ENCODE measurements at places on chromosomes 7 and 10. TPM values are rescaled to one million over a fixed set of nuclear protein-coding genes. Genes with fewer than 3 reads are reported as not detected.

DNA sequence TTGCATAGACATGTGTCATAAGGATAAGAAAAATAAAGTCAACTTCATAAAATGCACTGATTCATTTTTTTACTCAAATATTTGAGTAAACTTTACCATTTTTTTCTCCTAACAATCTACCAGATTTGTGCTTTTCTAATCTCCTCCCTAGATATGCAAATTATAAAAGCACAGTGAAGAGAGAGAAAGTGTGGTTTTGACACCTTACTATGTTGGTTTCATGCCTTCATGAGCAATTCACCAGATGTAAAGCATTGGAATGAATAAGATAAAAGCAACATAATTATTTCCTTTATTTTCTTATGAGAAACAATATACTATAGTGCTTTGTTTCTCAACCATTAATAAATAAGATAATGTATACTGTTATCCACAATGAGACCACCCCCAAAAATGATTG is 432.5 kb upstream of the PCDH15 start:
- H3K36me3 ChIP-seq, result no peaks in the 10 kb centered on the region
- no peak overlapping the region for H3K27ac ChIP-seq
- no peaks in the 10 kb centered on the region for H3K27me3 ChIP-seq
- H3K4me1 ChIP-seq, result 0 out of 2 replicates have a peak, but pooled peaks cover 5% of the 10 kb centered on the region
- no peak for DNase-seq

DNA sequence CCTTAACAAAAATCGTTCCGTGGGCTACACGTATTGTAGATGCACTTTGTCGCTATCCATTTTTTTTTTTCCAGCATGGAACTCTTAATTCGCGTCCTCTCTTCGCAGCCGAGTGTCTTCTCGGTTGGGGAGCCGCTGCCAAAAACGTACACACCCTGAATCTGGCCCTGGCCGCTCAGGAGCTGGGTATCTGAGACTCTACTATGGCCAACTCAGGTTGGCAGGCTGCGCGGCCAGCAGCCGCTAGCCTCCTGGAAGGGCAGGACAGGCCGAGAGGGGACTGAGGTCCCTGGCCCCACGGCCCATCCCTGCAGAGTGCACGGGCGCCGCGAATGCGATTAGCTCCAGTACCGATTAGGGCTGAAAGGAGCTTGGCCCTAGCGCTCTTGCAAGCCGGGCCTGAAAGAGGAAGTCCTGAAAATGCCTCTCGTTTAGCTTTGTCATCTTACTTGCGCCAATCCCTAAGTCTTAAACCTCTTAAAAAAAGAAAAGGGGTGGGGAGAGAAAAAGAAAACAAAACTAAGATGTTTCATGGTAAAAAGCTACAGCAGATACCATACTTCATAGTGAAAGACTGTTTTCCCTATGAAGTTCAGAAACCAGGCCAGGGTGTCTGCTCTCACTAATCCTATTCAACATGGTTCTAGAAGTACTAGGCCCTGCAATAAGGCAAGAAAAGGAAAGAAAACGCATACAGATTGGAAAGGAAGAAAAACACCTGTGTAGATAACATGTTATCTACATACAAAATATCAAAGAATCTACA is 113.2 kb upstream of the RHEB start:
- H3K27ac ChIP-seq, result peak overlapping the region; percentile 82
- DNase-seq, result peak; percentile 56
- H3K27me3 ChIP-seq, result peaks cover 33% of the 10 kb centered on the region
- peak overlapping the region; percentile 85 for H3K4me3 ChIP-seq
- peaks cover 10% of the 10 kb centered on the region for H3K36me3 ChIP-seq

GRCh38 chr7:101941481-101942383 is 124.3 kb downstream of the CUX1 start:
- H3K36me3 ChIP-seq, result peaks cover 7% of the 10 kb centered on the region
- H3K27me3 ChIP-seq, result no peaks in the 10 kb centered on the region
- H3K4me1 ChIP-seq, result peaks cover 83% of the 10 kb centered on the region
- peak overlapping the region; percentile 41 for H3K4me3 ChIP-seq
- peak overlapping the region; percentile 94 for H3K27ac ChIP-seq

DNA sequence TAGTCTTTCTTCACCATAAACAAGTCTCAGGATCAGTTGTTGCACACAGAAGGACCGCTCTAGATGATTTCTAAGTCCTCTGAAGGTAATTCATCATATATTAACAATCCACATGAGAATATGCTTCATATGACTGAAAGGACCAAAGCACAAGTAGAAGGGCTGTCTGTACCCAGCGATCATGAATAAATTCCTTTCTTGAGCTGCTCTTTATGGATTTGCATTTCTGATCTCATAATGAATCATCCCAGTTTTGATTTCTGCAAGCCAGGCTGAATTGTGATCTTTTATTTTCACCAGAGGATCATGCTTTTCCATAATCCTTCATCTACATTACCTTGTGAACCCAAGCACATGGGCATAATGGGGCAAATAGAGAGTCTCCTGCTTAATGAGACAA is 675.6 kb downstream of the MAGI2 start:
- no peak overlapping the region for H3K27ac ChIP-seq
- no peak overlapping the region for H3K4me3 ChIP-seq
- H3K4me1 ChIP-seq, result peaks cover 22% of the 10 kb centered on the region
- H3K36me3 ChIP-seq, result no peaks in the 10 kb centered on the region
- no peaks in the 10 kb centered on the region for H3K27me3 ChIP-seq

DNA sequence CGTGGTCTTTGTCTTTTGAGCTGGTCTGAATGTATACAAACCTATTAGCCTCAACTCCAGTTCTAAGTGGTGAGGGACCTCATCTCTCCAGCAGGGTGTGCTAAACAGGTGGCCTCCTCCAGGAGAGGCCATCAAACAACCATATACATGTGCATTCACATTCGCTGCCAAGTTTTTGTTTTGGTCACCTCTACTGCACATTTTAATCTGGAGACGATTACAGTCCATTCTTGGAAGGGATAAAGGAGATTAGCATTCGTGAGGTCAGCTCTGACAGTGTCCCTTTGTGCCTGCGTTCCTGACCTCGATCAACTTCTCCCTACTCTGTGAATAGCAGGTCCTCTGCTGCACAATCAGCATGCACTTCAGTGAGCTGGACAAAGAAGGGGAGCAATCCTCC is 60.8 kb downstream of the RHOBTB1 start:
- H3K4me3 ChIP-seq, result no peak overlapping the region
- DNase-seq, result no peak
- no peak overlapping the region for H3K27ac ChIP-seq
- H3K36me3 ChIP-seq, result peaks cover 16% of the 10 kb centered on the region
- H3K4me1 ChIP-seq, result peaks cover 25% of the 10 kb centered on the region

DNA sequence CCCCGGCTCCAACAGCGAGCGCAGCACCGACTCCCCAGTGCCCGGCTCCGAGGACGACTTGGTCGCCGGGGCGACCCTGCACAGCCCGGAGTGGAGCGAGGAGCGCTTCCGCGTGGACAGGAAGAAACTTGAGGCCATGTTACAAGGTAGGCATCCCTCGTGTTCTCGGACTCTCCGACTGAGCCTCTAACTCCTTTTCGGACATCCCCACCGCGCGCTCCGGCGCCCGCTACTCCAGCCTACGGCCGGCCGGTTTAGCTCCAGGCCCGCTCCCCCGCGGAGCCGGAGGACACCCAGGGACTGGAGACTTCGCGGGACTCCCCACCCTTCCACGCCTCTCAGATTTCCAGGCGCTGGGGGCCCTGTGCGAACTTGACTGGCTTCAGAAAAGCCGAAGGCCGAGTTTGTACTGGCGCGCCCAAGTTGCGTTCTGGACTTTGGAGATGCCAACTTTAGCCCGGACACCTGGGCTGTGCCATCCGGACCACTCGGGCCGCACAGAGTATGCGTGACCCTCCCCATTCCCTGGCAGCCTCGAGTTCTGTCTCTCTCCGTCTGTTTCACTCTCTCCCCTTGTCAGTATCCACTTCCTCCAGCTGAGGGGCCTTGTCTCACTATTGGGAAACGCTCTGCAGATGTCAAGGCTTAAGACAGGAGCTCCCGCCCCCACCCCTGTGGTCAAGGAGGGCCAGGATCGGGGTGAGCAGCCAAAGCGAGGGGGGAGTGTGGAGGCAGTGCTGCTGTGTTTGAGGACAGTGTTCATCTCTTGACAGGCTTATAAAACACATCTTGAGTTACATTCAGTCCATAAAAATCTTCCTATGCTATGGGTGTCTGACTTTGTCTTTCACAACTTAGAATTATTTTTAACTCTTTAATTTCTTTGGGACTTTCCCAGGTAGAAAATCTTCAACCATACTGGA is 777 bp downstream of the BICC1 start:
- no peaks in the 10 kb centered on the region for H3K36me3 ChIP-seq
- H3K27me3 ChIP-seq, result peaks cover 23% of the 10 kb centered on the region
- peaks cover 11% of the 10 kb centered on the region for H3K4me1 ChIP-seq
- peak; percentile 41 for DNase-seq
- peak overlapping the region; percentile 76 for H3K4me3 ChIP-seq

GRCh38 chr10:132022241-132022640 is 40.5 kb upstream of the BNIP3 start:
- DNase-seq, result no peak
- no peak overlapping the region for H3K27ac ChIP-seq
- H3K4me3 ChIP-seq, result no peak overlapping the region
- no peaks in the 10 kb centered on the region for H3K36me3 ChIP-seq
- H3K27me3 ChIP-seq, result peaks cover 22% of the 10 kb centered on the region

GRCh38 chr10:119138346-119139306 is 26.9 kb downstream of the SFXN4 start:
- H3K27me3 ChIP-seq, result no peaks in the 10 kb centered on the region
- DNase-seq, result no peak
- H3K4me3 ChIP-seq, result no peak overlapping the region

GRCh38 chr7:95686109-95686508 is 86.2 kb upstream of the DYNC1I1 start:
- no peaks in the 10 kb centered on the region for H3K36me3 ChIP-seq
- no peaks in the 10 kb centered on the region for H3K27me3 ChIP-seq
- H3K4me3 ChIP-seq, result no peak overlapping the region
- DNase-seq, result peak; percentile 18

- H3K4me3 ChIP-seq, result peak overlapping the region; percentile 84
- peaks cover 26% of the 10 kb centered on the region for H3K36me3 ChIP-seq
- DNase-seq, result peak; percentile 52
- no peaks in the 10 kb centered on the region for H3K27me3 ChIP-seq
Measured at GRCh38 chr7:157139111-157139809, 534 bp downstream of the UBE3C start.

DNA sequence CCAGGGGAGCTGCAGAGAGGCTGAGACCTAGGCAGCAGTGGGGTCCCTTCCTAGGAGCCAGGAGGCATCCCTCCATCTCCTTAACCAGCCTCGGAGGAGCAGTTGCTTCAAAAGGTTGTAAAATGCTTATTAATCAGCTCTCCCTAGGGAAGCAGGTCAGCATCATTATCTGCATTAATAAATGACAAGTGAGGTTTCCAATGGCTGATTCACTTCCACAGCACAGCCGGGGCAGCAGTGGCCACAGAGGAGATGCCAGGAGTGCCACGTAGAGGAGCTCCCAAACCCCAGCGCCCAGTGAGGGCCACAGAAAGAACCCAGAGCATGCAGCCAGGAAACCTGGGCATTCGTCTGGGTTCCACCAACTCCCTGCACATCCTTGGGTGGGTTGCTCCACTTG is 8.2 kb upstream of the NPFFR1 start:
- no peaks in the 10 kb centered on the region for H3K36me3 ChIP-seq
- H3K4me3 ChIP-seq, result no peak overlapping the region
- no peak for DNase-seq
- H3K4me1 ChIP-seq, result peaks cover 8% of the 10 kb centered on the region

GRCh38 chr7:97008275-97008917 is 3.0 kb downstream of the DLX6 start:
- H3K36me3 ChIP-seq, result peaks cover 3% of the 10 kb centered on the region
- H3K27ac ChIP-seq, result no peak overlapping the region
- peaks cover 40% of the 10 kb centered on the region for H3K4me1 ChIP-seq
- H3K4me3 ChIP-seq, result no peak overlapping the region
- peaks cover 97% of the 10 kb centered on the region for H3K27me3 ChIP-seq

DNA sequence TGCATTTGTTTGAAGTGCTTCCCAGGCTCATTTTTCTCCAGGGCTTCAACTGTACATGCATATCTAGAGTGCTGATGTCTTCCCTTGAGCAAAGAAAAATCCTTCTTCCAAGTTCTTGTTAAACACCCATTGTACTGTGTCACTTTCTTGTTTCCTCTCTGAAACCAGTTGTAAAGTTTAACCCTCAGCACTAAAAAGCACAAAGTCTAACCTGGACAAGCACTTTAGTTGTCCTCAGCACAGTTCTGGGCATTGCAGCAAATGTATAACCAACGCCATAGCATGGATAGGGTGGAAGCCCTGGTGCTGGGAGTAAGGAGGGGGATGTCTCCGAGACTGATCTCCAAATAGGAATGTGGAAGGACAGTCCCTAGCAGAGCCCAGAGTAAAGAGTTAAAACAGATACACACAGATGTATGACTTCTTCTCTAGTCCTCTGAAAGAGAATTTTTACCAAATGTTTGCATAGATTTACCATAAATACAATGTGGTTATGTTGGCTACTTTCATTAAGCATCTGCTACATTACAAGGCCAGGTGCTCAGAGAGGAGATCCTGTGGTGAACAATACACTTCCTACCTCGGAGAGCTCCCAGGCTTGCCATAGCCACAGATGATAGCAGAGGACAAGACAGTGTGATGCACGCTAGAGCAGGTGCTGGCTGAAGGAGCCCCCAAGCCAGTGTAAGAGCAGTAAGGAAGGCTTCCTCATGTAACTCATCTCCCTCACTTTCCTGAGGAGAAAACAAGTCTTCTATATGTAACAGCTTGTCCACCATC is 57.0 kb downstream of the DNAJC12 start:
- no peaks in the 10 kb centered on the region for H3K36me3 ChIP-seq
- H3K4me3 ChIP-seq, result no peak overlapping the region
- no peaks in the 10 kb centered on the region for H3K27me3 ChIP-seq
- DNase-seq, result no peak
- H3K4me1 ChIP-seq, result no peaks in the 10 kb centered on the region

- no peak overlapping the region for H3K4me3 ChIP-seq
- no peaks in the 10 kb centered on the region for H3K27me3 ChIP-seq
- H3K27ac ChIP-seq, result no peak overlapping the region
Measured at GRCh38 chr7:81260152-81260551, 341.3 kb upstream of the SEMA3C start.

DNA sequence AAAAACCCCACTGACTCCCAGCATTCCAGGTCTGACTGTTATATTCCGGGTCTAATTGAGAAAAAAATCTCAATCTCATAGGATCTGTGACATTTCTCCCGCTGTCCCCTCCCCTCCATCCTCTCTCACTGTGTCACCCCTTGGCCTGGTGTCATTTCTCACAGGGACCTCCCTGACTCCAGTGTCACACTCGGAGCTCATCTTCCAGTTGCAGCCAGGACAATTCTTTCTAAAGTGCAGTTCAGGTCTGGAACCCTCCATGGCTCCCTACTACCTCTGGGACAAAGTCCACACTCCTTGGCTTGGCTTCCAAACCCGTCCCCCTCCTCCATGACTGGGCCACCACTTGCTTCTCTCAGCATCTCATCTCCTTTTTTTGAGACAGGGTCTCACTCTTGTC is 14.2 kb downstream of the MLXIPL start:
- H3K4me1 ChIP-seq, result peaks cover 6% of the 10 kb centered on the region
- H3K4me3 ChIP-seq, result no peak overlapping the region
- no peaks in the 10 kb centered on the region for H3K36me3 ChIP-seq
- no peak overlapping the region for H3K27ac ChIP-seq
- peaks cover 3% of the 10 kb centered on the region for H3K27me3 ChIP-seq

The SSC4D gene
- total RNA-seq, result 27.9 TPM

The OR2A42 gene
- 0.37 TPM for total RNA-seq

The CFAP43 gene
- 0.69 TPM for total RNA-seq

The GNAT3 gene
- not detected for total RNA-seq

The SPDYE11 gene
- total RNA-seq, result not detected

The TPST1 gene
- 16.8 TPM for total RNA-seq

The WEE2 gene
- total RNA-seq, result 0.04 TPM

The TMEM176B gene
- 1.6 TPM for total RNA-seq

The ATOH7 gene
- total RNA-seq, result 0.44 TPM

The KCNMA1 gene
- 5.3 TPM for total RNA-seq

The BCCIP gene
- 95.3 TPM for total RNA-seq

The NEBL gene
- 9.7 TPM for total RNA-seq
